CD4-positive, alpha-beta T cell (primary cell): ENCODE measurements at places on chromosomes 1 and 21.

DNA sequence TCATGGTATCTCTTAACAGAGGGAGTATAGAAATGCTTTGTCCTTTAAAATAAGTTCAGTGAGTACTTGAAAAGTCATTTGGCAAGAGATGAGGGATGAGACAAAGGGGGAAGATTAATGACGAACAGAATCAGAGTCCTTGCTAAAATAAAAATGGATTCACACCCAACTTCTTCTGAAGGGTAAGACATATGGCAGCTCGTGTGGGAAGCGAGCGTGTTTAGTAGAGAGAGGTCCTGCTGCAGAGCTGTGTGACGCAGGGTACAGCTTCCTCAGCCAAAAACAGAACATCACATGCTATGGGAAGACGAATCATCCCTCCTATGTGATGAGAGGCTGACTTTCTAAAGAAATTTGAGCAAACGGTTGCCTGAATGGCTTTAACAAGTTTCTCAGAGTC, 158.5 kb upstream of the LMO4 start:
- DNase-seq, result no peak

DNA sequence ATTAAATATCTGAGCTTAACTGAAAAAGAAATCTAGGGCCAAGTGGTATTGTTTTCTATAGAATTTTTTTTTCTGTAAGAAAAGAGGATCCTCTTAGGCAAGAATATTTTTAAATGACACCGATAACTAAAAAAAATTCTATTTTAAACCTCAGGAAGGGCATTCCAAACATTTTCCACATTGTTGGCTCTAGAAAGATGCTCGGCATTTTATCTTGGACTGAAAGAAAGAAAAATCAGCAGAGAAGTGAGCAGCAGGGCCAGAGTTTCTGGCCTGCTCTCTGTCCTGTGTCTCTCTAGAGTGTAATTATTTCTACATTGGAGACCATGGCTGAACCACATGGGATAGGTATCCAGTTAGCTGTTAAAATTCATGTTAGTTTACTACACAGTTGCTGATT, 192.5 kb upstream of the GREM2 start:
- no peak for DNase-seq

GRCh38 chr1:170624146-170624545, 39.8 kb upstream of the PRRX1 start:
- no peak for DNase-seq

GRCh38 chr21:32884062-32884461, 112.5 kb upstream of the PAXBP1 start:
- no peak for DNase-seq

DNA sequence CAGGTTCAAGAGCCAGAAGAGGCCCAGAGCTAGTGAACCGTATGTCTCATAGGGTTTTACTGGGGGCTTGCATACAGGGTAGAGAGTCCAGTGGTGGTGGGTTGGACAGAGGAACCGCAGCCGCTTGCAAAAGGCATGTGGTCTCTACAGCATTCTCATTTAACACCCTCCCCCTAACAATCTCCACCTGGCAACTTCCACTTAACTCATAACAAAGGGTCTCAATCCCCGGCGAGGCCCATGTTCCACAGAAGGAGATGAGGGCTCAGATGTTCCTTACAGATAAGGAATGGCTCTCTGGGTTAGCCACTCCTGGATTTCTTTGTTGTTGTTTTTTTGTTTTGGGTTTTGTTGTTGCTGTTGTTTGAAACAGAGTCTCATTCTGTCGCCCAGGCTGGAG, 106.1 kb downstream of the APP start:
- no peak for DNase-seq

GRCh38 chr1:225412803-225413351, 15.0 kb downstream of the LBR start:
- no peak for DNase-seq

DNA sequence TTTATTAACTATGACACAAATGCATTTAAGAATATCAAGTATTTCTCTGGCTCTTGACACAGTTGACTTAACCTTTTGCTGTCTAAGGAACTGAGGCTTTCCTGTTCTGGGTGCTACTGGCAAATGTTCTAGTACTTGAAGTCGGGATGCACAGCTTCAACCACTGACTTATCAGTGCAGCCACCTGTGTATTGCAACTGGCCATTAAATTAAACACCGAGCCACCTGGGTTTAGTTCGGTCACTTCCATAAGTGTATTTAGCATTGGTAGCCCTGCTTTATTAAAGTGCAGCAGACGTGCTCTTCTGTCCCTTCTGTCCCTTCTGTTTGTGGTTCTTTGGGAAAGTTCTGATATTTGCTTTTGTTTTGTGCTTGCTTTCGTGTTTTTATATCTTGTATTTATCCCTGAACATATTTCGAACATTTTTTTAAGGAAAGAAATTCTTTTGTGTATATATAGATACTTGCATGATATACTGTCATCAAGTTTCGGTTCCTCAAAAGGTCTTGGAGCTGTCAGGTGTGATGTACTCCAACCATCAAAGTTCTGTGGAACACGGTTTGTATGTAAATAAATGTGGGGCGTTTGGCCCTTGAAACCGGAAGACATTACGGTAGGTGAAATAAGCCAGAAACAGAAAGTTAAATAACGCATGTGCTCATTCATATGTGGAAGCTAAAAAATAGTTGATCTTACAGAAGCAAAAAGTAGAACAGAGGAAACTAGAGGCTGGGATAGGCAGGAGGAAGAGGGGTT, 297.9 kb upstream of the GREM2 start:
- DNase-seq, result no peak

GRCh38 chr1:168918860-168919741, 187.4 kb upstream of the ATP1B1 start:
- DNase-seq, result no peak

- no peak for DNase-seq
Measured at GRCh38 chr1:37472281-37472680, 2.1 kb upstream of the ZC3H12A start.

DNA sequence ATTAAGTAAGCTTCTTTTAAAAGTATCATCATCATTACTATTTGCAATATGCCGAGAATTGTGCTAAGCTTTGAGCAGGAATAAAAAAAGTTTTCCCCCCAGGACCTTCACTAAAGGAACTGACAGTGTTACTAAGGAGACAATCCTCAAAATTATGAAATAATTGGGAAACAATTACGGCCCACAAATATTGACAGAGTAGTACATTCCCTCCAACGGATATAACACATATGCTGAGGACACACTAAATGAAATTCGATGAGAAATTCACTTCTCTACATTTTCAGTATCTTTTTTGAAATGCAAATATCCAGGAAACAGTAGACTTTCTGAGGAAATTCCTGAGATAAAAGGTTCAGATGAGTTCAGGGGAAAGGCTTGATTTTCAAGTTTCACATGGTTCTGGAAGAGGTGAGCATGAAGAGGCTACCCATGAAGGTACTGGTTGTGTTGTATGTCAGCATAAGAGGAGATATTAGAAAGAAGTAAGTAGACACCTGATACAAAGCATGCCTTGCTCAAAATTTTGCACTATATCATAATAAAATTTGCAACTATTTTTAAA, 171.2 kb upstream of the NR5A2 start:
- DNase-seq, result no peak

- no peak for DNase-seq
Measured at GRCh38 chr1:243315455-243315854, 59.6 kb downstream of the SDCCAG8 start.

GRCh38 chr1:23178950-23179349, 10.3 kb upstream of the LUZP1 start:
- DNase-seq, result no peak

DNA sequence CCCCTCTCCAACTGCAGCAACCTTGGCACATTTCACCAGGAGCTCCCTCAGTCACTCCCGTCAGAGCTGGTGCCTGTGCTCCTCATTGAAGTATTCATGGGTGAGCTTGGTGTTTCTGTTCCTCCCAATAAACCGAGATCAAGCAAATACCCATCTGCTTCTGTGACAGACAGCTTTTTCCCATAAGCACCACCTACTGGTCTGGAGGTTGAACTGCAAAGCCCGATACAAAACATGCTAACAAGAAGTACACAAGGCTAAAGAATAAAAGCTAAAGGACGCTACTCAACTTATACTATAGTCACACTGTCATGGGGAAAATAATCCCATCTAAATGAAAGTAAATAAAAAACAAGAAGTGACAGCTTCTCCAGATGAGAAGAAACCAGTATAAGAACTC, 111.9 kb upstream of the C21orf91 start:
- no peak for DNase-seq

DNA sequence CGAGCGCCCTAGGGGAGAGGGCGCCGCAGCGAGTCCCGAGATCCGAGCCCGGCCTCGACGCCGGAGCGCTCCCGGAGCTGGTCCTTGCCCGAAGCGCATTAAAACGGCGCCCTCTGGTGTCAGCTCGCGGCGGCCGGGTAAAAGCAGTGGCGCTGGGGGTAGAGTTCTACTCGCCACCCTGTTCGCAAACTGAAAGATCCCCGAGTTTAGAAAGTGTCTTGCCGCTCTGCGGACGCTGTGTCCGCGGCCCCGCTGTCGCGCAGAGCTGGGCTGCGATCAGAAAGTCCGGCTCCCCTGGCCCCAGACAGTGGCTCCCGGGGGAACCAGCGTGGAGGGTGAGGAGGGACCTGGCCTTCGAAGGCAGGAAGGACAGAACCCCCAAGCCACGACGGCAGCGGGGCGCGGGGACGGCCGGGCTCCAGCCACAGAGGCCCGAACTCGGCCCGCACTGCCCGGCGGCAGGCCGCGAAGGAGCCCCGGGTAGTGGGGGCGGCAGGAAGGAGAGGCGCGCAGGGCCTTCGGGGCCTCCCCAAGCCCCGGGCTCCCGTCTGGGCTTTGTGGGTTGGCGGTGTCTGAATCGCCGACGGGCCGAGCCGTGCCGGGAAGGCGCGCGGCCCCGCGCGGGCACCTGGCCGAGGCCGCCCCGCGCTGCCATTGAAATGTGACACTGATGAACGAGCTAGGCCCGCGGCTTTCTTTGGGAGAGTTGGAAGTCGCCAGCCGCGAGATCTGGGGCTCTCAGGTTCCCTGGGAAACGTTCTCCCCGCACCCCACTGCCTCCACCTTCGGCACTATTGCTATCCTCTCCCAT, 39.1 kb upstream of the NFIA start:
- DNase-seq, result peak; percentile 79

- DNase-seq, result no peak
Measured at GRCh38 chr21:37799211-37800056, 116.8 kb downstream of the KCNJ6 start.

DNA sequence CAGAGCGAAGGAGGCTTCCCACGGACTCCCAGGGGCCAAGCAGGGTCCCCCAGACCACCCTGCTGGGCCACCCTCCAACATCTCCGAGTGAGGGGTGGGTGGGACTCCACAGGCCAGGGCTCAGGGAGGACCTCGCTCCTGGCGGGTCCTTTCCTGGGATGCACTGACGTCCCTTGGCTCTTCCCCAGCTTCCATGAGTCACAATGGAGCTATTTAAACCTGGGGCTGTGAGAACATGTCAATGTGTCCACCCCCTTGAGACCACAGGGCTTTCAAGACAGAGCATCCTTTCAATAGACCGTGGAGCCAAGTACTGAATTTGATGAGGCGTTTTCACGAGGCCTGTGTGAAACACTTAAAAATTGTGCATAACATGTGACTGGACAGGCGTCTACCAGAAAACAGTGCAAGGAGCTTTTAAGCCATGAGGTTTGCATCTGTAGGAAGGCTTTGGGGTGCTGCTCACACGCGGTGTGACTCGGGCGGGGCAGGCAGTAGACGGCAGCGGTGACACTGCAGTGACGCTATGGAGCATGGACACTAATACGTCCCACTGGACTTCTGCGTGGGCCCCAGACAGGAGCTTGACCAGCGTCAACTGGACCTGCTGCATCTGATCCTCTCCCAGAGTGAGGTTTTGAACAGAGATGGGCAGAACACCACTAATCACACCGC, 24.1 kb upstream of the NPHP4 start:
- DNase-seq, result no peak

- DNase-seq, result no peak
Measured at GRCh38 chr21:33373451-33373850, 29.8 kb upstream of the IFNGR2 start.

DNA sequence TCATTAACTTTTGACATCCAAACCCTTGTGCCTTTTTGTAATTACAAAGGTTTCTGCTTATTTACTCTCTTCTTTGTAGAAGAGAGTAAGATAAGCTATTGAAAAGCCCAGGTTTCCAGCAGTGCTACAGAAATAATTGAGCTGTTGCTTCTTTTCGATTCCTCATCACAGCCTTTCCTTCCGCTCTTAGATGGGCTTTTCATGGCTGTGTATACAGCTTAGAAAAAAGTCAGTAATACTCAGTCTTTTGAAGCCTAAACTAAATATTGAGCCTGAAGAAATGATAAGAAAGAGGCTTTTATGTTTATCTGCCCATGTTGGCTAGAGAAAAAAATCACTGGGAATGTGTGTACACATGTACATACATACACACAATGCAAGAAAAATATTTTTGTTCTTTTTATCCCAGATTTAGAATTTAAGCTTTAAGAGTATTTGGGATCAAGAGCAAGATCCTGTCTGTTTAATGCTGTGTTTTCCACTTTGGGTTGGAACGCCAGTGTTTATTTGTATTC, 172.4 kb downstream of the VPS13D start:
- no peak for DNase-seq

GRCh38 chr1:23651069-23651808, 40.4 kb upstream of the RPL11 start:
- DNase-seq, result no peak

DNA sequence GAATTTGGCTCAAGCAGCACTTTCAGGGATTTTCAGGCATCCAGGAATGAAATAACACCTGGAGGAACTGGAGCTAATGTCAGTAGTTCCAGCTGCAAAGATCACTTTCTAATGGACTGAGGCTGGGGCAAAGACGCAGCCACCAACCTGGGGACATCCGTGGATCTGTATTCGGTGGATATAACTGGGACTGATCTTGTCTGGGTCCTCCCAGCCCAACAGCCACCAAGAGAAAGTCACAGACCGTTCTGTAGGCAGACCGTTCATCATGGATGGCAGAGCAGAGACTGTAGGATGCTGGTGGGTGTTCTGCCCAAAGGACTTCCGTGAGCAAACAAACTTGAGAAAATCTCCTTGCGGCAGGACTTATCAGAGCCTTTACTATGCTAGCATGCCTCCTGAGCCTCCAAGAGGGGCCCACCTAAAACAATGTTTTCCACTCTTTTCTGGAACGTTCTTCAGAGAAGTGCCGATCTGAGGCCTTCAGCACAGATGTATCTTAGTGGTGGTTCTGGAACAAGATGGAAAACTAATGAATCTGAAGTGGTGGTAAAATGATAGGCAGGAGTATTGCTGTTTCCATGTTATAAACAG, 86.1 kb upstream of the KLHDC7A start:
- no peak for DNase-seq

GRCh38 chr1:235013512-235013911, 115.1 kb downstream of the TOMM20 start:
- no peak for DNase-seq

DNA sequence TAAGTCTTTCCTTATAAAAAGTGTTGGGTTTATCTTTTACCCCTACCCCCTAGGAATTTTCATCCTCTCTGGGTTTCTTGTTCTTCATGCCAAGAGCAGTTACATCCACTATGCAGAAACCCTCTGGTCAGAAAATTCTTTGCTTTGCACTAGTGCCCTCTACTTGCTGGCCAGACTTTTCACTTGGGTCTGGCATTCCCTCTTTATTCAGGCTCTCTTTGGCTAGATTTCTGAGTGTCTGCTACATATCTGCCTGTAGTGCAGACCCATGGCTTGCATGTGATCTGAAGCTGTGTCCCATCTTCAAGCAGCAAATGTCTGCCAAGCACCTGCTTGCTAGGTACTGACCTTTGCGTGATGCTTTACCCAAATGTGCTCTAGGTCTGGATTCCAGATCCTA, 237.0 kb downstream of the GPATCH2 start:
- DNase-seq, result no peak
